GM06990 (cell line): ENCODE measurements at places on chromosomes 2 and 18.

DNA sequence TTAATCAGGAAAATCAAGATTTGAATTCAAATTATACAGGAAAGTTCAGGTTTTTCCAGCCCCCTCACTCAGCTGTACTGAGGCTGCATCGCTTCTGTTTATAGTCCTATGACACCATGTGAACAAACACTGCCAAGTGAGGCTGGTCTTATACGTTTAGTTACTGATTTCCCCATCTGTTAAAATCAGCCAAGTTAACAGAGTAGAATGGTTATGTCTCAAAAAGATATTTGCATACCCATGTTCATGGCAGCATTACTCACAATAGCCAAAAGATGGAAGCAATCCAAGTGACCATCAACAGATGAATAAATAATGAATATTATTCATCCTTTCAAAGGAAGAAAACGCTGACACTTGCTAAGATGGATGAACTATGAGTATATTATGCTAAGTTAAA is 43.8 kb downstream of the REEP1 start:
- DNase-seq: no peak

DNA sequence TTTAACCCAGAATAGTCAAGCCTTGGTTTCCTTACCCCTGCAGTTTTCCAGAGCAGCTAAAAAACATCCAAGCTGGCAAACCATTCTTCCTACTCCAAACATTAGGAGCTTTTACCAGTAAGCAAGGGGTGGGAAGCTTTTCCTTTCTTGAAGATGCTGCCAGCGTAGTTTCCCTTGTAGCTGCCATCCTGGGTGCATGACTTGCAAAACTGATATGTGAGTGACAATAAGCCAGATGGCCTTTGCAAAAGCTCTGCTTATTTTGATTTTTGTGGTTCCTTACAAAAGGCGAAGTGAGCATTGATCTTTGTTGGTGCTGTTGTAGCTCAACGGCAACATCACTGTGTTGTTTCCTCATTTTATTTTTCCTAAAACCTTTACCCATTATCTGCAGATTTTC is 138.8 kb downstream of the WDSUB1 start:
- no peak for DNase-seq

DNA sequence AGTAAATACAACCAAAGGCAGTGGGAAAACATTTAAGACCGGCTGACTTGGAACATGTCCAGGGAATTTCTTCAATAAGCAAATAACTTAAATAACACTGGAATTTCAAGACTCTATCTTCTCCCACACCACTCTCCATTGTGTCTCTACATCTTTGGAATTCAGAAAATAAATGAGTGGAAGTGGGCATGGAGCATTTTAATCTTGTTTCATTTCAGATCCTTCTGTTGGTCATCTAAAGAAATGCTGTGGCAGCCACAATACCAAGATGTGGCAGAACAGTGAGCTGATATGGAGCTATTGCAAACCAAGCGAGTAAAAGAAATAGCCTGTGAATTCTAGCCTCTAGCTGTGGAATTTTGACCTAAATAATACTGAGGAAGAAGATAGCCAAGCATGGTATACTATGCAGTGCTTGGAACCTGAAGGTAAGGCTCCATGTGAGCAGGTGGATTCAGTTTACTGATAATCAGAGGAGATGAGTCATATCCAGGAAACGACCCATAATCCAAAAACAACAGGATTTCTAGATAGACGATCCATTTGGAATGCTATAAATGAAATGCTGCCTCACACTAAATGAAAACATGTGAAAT is 157.1 kb upstream of the SCN7A start:
- no peak for DNase-seq

- no peak for DNase-seq
Measured at GRCh38 chr2:24739354-24740025, 53.7 kb downstream of the PTRHD1 start.

DNA sequence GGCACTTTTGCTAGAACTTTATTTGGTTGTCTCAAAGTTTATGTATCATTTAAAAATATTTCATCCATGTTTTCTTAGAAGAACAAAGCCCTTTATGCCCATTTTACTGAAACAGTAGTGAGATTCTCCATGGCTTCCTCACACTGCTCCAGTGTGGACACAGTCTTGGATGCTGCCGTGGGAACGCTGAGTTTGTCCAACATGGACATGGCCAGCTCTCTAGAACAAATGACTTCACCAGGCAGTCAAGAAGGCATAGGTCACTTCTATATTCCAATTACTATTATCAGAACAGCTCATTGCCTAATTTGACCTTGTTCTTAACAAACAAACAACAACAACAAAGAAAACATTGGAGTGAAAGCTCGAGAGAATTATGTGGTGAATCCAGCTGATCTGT is 414.1 kb upstream of the ID2 start:
- DNase-seq: no peak

- no peak for DNase-seq
Measured at GRCh38 chr18:52216666-52217065, 123.3 kb upstream of the DCC start.

- no peak for DNase-seq
Measured at GRCh38 chr2:28445448-28446258, 50.2 kb upstream of the PLB1 start.

- DNase-seq: no peak
Measured at GRCh38 chr2:85674417-85674816, 6.4 kb upstream of the SFTPB start.

GRCh38 chr2:29892585-29893259 is 28.7 kb downstream of the ALK start:
- no peak for DNase-seq

- DNase-seq: no peak
Measured at GRCh38 chr2:99825630-99826029, 316.8 kb downstream of the AFF3 start.

GRCh38 chr2:67721516-67721915 is 324.4 kb downstream of the ETAA1 start:
- no peak for DNase-seq

GRCh38 chr18:6939972-6940371 is 177.6 kb downstream of the LAMA1 start:
- no peak for DNase-seq

DNA sequence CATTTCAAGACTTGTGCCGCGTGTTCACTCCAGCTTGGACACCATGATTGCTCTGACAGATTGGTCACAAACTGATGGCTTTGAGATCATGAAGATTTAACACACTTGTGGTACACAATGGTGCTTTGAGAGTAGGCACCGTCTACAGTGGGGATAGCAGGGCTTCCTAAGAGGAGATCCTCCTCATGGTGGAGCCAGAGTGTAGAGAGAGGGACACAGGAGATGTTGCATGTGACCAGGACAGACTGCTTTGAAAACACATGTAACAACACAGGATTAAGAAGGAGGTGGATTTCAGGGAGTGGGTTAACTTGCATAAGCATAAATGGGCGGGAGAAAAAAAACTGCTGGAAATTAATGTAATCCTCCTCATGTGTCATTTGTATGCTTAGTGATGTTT is 95.7 kb upstream of the LINC00305 start:
- no peak for DNase-seq
